H1 (cell line): ENCODE measurements at places on chromosomes 12 and 14.

GRCh38 chr14:74325446-74325845 lies 22.7 kb upstream of the ABCD4 start:
- DNase-seq, result no peak

- no peak for DNase-seq
Measured at GRCh38 chr14:101972126-101972866, 7.9 kb downstream of the DYNC1H1 start.

DNA sequence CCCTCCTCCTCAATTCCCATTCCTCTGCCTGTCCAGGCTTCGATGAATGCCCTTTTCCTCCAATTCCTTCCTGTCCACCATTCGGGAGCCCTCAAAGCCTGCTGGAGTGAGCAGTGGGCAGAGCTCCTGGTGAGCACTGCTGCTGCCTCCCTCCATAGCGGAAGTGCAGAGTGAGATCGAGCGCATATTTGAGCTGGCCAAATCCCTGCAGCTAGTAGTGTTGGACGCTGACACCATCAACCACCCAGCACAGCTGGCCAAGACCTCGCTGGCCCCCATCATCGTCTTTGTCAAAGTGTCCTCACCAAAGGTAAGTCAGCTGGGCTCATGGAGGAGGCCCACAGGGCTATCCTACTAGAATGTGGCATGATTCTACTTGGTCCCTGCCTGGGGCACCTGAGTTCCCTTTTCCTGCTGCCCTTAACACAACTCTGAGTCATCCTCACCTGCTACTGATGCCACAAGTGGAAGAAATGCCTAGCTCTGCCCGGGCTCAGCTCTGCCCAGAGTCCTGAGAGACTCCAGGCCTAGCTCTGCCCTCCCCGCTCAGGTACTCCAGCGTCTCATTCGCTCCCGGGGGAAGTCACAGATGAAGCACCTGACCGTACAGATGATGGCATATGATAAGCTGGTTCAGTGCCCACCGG lies 8.0 kb downstream of the CACNB3 start:
- no peak for DNase-seq

DNA sequence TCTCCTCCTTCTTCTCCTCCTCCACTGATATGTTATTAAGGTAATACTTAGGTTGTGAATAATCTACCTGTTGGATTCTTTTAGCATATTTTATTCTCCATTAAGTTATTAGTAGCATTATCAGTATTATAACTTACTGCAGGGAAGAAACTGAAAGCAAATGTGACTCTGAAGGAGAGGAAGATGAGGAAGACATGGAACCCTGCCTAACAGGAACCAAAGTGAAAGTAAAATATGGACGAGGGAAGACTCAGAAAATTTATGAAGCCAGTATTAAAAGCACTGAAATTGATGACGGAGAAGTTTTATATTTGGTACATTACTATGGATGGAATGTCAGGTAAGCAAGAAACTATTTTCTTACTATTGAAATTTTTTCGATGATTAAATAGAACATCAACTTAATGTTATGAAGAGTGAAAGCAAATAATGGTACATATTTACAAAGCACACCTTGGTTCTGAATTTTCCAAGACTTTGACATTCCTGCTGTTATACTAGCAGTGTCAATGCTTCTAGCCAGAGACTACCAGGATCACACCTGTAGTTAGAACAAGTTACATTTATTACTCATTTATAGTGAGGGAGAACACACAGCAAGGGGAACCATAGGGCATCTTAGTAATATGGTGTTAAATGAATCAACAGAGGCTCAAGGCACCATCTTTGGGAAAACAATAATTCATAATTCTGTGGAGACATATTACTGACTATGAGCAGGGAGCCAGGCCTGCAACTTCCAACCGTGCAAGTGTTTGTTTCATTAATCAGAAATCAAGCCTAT lies 42.0 kb upstream of the TOMM20L start:
- no peak for DNase-seq

GRCh38 chr12:129606239-129606638 lies 297.6 kb downstream of the TMEM132D start:
- DNase-seq, result no peak

DNA sequence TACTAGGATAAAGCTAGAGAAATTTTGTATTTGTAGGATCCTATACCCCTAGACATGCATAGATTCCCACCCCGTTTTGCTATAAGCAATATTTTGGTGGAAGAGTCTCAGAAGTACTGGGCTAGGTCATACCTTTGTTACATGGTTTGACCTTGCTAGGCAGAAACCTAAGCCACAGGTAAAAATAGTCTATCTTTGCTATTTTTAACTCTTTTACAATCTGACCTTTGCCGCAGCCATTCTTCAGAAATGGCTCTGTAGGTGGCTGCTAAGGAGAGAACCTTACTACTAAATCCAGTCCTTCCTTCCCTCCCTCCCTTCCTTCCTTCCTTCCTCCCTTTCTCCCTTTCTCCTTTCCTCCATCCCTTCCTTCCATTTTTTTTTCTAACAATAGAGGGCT lies 242.9 kb upstream of the SEL1L start:
- DNase-seq, result no peak

DNA sequence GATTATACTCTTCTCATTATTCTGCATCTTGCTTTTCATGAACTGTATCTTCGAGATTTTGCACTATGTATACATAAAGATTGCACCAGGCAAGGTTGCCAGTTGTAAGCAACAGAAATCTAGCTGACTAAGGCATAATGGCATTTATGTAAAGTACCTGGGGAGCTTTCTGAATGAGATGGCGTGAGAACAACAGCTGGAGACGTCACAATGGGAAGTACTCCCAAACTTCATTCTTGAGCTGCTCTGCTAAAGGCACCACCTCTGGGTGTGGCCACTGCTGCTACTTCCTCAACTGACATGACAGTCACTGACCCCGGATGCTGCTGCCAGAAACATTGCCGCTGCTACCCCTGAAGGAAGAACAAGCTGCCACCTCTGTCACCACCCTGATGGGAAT lies 220.7 kb downstream of the NOVA1 start:
- no peak for DNase-seq

DNA sequence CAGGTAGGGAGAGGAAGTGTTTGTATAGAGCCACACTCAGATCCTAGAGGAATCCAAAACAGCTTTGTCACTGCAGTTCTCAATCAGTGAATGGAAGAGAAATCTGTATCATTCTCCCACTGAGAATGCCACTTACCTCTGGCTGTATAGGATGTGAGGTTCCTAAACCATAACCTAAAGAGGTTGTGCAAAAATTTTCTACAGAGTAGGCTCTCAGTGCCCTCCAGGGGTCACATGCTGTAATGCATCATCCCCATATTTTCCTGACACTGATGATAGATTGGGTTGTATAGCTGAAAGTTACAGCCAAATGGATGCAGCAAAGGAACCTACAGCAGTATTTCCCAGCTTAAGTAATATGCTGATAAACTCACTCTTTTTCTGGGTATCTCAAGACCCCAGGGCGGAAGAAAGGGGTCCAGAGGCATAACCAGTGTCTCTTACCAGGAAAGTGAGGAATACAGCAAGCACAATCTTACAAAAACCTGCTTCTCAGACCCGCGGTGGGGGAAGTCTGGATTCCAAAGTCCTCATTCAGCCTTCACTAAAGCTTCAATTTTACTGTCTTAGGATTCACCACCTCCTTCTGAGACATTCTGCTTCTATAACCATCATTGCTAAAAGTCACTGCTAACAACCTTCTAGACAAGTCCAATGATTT lies 3.8 kb downstream of the BCDIN3D start:
- no peak for DNase-seq

DNA sequence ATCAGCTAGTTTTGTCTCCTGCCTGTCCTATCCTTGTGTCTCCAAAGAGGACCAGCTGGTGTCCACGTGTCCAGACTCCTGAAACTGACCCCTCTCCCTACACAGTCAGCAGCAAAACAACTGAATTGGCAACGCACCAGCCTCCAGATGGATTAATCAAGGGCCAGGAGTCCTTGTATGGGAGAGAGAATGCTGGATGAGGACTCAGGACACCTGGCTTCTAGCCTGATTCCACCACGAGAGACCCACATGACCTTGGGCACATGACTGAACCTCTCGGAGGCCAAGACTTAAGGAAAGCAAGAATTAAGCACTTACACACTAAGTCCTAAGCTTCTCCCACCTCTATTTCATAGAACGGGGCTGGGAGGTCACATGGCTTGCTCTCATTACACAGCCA lies 60.4 kb upstream of the CMKLR1 start:
- DNase-seq, result no peak

DNA sequence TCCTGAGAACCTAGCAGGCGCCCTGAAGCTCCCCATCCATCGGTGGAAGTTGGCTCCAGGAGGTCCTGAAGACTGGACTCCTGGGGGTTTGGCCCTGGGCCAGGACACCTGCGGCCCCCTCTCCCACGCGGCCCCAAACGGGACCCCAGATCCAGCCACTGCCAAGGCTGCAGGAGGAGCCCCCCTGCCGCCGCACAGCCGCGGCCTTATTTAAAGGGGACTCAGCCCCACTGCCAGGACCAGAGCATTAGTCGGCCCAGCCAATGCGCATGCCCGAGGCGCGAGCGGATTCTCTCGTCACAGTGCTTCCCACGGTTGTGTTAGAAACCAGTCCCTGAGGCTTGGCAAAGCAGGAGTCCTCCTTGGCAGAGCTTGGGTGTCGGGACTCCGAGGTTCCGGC lies 775.2 kb upstream of the ALG10B start:
- no peak for DNase-seq

DNA sequence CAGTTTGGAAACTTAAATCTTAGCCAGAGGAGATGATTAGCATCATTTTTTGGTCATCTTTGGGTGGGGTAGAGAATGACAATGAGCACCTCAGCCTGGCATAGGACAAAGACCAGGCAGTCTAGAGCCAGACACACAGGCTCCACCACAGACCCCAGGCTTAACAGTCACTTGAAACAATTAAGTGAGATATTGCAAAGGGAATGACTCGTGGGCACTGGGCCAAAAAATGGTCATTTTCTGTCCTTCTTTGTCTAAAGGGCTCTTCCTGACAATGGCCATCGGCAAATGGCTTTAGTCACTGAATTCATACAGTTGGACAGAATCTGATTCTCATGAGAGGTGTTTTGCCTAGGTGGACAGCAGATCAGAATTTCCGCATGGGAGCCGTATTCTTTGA lies 78.0 kb upstream of the DICER1 start:
- no peak for DNase-seq

DNA sequence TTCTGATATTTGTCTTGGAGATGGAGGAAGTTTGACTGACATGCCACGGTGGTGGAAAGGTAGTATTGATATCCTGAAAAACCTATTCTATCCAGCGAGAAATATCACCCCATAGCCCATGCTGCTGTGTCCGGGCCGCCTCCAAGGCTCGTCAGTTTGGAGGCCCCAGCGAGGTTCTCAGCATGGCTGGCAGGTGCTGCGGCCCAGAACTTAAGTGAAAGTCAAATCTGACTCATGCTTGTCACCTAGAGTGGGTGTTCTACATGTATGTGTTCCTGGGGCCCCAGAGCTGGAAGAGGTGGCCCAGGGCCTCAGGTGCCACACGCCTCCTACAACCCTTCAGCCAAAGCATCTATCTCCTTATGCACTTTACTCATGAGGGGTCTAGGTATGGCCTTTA lies 92.9 kb downstream of the GCH1 start:
- DNase-seq, result no peak

- no peak for DNase-seq
Measured at GRCh38 chr12:27794818-27795584, 15.0 kb upstream of the MANSC4 start.
